IMR-90 (cell line): ENCODE measurements at places on chromosomes 1 and 21. TPM values are rescaled to one million over a fixed set of nuclear protein-coding genes. Genes with fewer than 3 reads are reported as not detected.

GRCh38 chr1:223417444-223417843 is 24.2 kb downstream of the CCDC185 start:
- no peak for DNase-seq

DNA sequence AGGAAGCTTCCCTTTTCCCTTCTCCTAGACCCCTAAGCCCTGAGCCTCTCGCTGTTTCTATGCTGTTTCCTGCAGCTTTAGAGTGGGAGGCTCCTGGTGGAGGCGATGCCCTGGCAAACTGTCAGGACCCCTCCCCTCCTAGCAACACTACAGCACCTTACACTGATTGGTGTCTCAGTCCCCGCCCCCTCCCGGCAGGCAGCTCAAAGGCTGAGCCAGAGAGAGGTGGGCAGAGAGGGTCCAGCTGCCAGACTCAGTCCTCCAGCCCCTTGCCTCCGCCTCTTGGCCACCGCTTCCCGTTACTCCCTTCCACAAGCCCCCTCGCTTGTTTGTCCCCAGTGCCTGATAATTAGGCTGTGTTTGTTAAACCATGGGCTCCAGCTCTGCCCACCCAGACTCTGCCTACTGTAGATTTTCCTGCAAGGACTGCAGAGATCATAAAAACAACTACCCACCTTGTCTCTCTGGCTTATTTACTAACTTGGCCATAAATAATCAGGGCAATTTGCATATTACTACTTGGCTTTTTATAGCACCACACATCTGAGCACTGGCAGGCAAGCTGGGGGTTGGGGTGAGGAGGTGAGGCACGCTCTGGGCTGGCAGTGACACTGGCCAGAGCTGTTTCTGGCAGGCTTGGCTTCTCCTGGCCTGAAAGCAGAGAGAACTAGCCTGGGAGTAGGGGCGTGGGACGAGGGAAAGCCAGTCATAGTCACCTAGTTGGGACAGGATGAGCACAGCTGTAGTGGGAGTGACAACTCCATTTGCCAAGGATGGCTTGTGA is 107.5 kb downstream of the CSMD2 start:
- DNase-seq = no peak

DNA sequence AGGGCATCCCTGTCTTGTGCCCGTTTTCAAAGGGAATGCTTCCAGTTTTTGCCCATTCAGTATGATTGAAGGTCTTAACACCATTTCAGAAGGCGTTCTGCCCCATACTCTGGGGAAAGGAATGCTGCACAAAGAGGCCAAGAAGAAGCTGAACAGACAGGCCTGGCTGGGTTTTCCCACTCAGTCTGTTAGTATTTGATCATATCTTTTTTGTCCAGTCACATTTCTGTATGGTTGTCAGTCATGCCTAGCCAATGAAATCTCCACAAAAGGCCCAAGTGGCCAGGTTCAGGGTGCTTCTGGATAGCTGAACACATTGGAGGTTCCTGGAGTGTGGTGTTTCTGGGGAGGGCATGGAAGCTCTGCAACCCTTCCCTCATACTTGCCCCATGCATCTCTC is 72.1 kb downstream of the NEK7 start:
- DNase-seq = no peak

GRCh38 chr1:24707687-24708086 is 37.6 kb upstream of the CLIC4 start:
- peak; percentile 80 for DNase-seq

GRCh38 chr1:44218503-44219300 is 5.4 kb downstream of the DMAP1 start:
- DNase-seq = no peak

DNA sequence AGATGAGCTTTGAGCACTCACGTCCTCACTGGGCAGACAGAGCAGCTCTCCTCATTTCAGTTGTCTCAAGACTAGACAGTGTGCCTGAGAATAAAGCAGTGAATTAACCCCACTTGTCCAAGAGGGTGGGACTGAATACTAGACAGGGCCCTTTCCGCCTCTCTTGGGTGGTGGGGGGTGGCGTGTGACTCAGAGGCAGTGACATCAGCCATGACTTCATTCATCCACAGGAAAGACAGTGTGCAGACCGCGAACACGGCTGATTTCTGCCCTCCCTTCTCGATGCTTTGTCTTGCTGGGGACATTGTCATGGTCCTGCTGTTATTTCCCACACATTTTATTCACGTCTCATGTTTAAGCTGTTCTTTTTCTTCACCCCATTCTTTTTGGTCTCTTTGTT is 64.9 kb downstream of the FGGY start:
- DNase-seq = no peak

Gene DFFA
- total RNA-seq = 56.1 and 62.6 TPM in 2 replicates

Gene ANKRD35
- total RNA-seq = 0.90 and 1.1 TPM in 2 replicates

DNA sequence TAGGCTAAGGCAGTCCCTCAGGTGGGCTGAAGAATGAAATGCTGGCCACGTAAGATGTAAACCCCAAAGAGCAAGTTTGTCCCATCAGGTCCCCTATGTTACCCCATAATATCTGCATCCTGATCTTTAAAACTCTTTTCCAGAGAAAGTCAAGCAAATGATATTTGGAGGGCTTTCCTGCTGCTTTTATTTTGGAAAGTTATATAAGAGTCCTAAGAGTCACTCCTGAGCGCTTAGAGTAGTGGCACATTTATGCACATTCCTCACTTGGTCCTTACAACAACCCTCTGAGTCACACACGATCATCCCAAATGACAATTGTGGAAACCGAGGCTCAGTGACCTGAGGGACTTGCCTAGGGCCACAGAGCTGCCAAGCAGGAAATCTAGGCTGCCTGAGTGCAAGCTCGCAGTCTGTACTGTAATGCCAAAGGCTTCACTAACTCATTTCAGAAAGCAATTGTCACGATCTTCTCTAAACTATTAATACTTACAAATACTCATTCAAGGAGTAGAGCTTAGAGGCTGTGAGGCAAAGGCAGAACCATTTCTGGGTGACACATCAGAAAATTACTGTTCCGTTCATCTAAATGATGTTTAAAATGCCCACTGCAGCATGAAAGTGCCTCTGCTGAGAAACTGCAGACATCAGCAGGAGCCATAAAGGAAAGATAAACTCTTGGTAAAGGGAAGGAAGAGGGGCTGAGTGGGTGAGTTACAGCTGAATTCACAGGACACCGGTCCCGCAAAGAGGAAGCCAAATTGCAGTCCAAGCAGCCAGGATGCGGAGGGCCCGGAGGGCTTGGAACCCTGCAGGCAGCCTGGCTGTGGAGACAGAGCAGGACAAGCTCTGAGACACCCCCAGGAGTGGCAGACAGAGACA is 30.8 kb downstream of the CAPZB start:
- no peak for DNase-seq

DNA sequence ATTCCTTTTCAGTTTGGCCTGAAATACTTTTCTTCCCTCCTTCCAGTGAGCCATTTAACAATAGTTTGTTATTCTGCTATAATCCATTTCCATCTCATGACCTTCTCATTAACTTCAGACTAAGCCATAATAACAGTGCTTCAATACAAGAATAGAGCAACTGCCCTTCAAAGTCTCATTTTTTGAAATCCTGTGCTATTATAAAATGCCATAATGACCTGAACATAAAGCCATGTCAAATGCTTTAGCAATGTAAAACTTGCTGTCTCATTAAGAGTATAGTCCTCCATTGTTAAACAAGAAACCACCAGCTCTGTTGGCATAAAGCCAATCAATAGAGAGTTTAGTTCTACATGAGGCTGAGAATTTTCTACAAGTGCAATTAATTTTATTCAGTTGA is 9.6 kb upstream of the PIGK start:
- DNase-seq = no peak

- DNase-seq = peak; percentile 28
These were observed 884 bp downstream of the H3-3A start for GRCh38 chr1:226063224-226063976.

Gene BLACAT1
- total RNA-seq = under 0.01 TPM in 1 of 2 replicates, not detected in the other

GRCh38 chr1:232996143-232996542 is 45.7 kb downstream of the NTPCR start:
- DNase-seq = no peak

GRCh38 chr1:76620371-76620770 is 246.9 kb upstream of the ST6GALNAC5 start:
- DNase-seq = no peak

- no peak for DNase-seq
These were observed 3.3 kb downstream of the CHRM3 start for GRCh38 chr1:239389703-239390102.

Gene LIN28A
- total RNA-seq = not detected in 2 replicates

GRCh38 chr21:42679319-42680057 is 26.1 kb downstream of the PDE9A start:
- no peak for DNase-seq

DNA sequence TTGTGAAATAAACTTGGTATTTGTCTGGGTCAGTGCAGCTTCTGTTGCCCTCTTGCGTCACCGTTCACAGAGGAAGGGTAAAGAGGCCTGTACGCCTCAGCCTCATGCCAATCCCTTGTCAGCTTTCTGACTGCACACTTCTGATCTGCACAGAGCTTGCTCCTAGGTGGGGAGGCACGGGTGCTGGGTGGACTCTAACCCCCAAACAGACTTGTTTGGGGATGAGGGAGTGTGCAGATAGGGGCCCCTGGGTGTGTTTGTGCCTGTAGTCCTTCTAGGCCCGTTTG is 803 bp upstream of the B4GALT2 start:
- DNase-seq = no peak

DNA sequence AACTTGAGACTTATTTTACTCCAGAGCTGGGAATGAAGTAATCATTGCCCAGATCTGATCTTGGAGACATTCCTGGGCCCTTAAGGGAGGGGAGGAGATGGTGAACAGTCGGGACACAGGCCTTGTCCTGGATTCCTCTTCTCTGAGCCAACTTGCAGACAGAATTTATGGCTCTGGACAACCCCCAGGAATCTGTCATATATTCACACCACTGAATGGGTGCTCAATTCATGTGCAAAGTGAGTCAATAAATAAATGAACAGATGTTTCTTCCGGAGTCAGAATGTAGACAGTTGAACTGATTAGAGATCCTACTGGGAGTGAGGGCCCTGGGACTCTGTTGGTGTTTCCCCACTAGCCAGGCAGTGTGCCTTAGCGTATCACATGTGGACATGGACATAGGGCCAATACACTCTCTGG is 2.6 kb downstream of the TUFT1 start:
- DNase-seq = peak; percentile 86

DNA sequence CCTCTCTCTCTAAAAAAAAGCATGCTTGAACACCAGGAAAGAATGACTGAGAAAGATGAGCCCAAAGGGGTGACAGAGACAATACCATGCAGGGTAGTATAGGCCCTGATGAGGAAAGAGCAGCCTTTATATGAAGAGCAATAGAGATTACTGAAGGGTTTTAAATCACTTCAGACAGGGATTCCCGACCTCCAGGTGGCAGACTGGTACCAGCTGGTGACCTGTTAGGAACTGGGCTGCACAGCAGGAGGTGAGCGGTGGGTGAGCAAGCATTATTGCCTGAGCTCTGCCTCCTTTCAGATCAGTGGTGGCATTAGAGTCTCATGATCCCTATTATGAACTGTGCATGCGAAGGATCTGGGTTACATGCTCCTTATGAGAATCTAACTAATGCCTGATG is 30.8 kb upstream of the GTF2B start:
- DNase-seq = no peak

DNA sequence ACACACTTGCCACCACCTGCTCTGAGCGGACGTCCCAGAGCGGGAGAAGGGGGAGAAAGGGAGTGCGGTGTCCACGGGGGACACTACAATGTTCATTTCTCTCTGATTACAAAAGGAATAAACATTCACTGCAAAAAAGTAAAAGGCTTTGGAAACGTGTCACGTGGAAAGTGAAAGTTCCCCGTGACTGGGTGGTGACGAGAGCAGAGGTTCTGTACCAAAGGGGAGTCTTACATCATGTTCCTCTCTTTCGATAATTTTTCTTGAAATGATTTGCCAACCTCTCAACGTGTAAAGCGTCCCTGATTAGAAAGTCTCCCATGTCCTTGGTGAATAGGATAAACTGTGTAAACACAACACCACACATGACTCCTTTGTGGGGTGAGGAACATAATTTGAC is 22.0 kb upstream of the PRDM15 start:
- no peak for DNase-seq

GRCh38 chr1:17735793-17736192 is 19.3 kb upstream of the ACTL8 start:
- no peak for DNase-seq

Gene TMEM125
- under 0.01 TPM in 1 of 2 replicates, not detected in the other for total RNA-seq

- no peak for DNase-seq
These were observed 8.8 kb downstream of the FAM151A start for GRCh38 chr1:54614563-54614962.

Gene S100A9
- not detected in 2 replicates for total RNA-seq
